ENCODE measurements at places on chromosomes 6 and 20.

- DNase-seq, result no peak
Measured at GRCh38 chr6:1594445-1595200, 15.1 kb upstream of the FOXC1 start.

DNA sequence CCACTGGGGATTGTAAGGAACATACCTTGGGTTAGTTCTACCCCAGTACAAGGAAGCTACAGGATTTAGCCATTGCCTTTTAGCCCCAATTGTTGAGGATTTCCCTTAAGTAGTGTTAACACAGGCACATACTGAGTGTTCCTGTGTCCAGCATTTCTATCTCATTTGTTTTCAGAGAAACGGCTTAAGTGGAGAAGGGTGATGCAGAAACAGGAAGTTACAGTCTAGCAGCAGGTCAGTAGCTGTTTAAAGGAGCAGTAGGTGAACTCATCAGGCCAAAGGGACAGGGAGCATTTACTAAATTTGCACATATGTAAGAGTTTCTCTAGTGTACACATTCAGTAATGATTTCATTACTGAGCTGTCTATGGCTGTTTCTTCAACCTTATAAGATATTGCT lies 644.2 kb upstream of the GJE1 start:
- DNase-seq, result no peak

DNA sequence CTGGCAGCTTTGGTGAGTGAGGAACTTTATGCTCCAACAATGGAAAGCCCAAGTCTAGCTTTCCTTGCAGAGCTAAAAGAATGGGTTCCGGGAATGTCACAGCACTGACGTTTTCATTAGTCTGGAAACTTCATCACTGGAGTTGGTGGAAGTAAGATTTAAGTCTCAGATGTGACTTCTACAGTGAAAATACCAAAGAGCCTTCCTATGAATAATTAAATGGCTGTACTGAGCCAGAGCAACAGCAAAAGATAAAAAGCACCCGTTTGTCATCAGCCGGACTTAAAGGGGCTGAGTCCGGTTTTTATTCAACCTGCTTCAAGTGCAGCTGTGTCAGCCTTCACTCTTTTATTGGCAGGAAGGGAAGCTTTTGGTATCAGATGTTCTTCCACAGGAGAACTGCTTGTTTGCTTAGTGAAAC lies 46.5 kb upstream of the SHLD1 start:
- no peak for DNase-seq

GRCh38 chr20:47622118-47622665 lies 120.5 kb downstream of the NCOA3 start:
- no peak for DNase-seq

GRCh38 chr20:16362642-16363041 lies 210.6 kb downstream of the KIF16B start:
- no peak for DNase-seq

DNA sequence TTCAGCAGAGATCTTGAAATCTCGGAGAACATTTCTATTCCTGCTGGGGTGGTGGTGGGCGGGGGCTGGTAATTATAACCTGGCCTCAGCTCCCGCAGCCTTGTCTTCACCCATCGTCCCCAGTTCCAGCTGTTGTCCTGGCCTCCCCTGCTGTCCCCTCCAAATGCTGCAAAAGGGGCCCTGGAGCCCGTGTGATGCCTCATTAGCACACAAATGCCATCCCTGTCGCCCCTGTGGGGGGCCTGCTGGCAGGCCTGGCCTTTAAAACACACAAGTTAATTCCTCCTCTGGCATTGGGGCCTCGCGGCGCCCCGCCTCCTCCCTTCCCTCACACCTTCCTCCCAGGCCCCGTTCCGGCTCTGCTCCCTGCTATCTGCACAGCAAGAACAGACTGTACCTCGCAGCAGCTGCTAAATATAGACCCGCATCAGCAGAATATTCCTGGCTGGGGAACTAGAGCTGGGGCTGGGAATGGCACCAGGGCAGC lies 85.7 kb downstream of the CDH22 start:
- no peak for DNase-seq

DNA sequence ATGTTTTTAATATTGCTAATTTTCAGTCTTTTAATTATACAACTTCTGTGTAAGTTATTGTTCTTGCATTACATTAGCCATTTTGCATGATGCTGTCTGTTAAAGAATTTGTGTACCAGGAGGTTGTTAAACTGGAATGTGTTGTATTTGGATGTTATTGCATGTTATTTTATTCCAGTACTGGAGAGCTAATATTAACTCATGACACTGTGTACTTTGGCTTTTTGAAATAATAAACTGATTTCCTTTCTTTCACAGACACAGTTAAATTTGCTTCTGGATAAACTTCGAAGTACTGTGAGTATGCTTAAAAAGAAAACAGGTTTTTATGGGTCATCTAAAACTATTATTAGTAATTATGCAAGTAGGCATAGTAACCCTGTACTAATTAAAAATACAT lies 121.3 kb downstream of the MYO6 start:
- DNase-seq, result no peak

DNA sequence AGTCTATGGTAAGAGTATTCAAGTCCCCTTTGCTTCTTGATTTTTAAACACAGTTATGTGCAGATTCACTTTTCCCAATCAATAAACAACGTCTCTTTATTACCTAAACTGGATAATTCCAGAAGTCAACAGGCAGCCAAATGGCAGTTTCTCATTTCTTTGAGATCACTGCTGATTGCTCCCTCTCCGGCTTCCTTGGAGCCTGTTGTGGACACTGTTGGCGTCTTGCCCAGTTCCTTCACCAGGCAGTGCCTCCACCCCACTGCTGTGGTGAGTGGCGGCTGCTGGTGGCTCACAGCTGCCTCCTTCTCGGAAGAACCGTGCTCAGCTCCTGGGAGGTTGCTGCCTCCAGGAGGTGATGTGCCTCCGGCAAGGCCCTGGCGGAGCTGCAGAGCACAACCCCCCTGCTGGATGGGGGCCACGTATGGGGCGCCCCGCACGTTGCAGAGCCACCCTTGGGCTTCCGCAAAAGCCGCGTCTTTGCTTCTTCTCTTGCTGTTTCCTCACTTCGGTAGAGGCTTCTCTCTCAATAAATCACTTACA lies 105.1 kb upstream of the CNKSR3 start:
- no peak for DNase-seq

Data from activated CD8-positive, alpha-beta memory T cell treated with anti-CD3 and anti-CD28 coated beads for 48 hours (primary cell).